ENCODE measurements at places on chromosomes 13 and 19. TPM values are rescaled to one million over a fixed set of nuclear protein-coding genes. Genes with fewer than 3 reads are reported as not detected.

Gene CYP4F8
- not detected for total RNA-seq

DNA sequence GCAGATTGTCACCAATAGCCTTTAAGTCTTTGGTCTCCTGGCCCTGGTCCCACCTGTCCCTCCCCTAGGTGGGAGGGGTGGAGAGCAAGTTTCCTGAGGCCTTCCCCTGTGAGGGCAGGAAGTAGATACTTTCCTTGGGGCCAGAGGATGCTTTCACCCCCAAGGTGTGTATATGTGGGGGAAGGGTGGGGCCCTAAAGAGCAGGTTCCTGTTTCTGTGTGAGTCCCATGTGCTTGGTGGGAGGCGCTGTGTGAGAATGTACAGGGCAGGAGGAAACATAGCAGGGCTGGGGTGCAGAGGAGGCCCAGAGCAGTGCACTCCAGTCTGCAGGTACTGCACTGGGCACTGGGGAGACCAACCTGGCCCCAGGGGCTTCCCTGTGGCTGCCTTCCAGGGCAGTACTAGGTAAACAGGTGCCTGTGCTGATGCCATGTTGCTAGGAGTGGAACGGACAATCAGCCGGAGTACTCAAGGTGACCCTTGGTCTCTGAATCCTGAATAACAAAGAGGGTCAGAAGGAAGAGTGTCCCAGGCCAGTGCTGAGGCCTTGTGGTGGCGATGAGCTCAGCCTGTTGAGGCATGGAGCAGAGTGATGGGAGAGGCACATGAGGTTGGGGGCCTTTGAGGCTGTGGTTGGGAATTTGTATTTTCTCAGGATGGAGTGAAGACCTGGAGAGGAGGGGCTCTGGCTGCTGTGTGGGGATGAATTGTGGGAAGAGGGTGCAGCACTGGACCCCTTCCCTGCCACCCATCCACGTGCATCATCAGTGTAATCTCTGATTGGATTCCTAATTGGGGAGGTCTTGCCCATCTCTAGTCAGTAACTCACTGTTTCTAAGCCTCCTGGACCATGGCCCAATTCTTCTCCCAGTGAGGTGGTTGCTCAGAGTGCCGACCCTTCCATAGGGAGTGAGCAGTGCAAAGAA is 5.1 kb downstream of the EGLN2 start:
- no peak for DNase-seq

Gene MEIS3
- 83.4 TPM for total RNA-seq

Gene PSPC1
- total RNA-seq: 35.1 TPM

Gene C19orf18
- 1.7 TPM for total RNA-seq

DNA sequence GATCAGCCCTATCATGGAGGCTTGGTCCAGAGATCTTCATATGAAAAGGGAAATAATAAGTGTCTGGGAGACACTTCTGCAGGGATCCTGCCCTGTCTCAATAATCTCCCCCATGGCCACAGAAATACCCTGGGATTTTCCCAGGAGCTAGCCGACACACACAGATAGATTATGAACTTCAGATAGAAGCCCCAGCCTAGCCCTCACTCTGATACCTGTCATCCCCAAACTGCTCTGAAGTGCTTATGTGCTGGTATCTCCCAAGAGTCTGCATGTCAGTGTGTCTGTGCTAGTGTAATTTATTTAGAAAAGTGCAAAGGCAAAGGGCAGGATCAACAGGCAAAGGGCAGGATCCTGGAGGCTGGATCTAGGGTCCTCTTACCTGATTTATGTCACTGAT is 38.7 kb upstream of the ZNF766 start:
- DNase-seq: no peak

DNA sequence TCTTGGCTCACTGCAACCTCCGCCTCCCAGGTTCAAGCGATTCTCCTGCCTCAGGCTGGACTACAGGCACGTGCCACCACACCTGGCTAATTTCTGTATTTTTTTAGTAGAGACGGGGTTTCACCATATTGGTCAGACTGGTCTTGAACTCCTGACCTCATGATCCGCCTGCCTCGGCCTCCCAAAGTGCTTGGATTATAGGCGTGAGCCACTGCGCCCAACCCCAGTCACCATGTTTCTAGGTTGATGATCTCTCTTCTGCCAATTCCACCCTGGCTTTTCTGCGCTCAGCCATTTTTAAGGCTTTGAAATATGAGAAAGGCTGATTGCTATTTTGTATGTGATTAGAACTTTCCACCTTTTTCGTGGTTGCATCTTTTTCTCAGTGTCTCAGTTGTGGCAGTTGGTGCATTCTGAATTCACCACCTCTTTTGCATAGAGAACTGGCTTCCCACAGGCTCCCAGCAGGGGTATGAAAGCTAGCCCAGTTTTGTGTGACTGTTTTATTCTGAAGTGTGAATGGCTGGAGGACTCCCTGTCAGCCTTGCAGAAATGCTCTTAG is 15.5 kb downstream of the CEACAM1 start:
- DNase-seq: no peak

- no peak for DNase-seq
These were observed 63.7 kb upstream of the TMTC4 start for GRCh38 chr13:100738176-100738855.

DNA sequence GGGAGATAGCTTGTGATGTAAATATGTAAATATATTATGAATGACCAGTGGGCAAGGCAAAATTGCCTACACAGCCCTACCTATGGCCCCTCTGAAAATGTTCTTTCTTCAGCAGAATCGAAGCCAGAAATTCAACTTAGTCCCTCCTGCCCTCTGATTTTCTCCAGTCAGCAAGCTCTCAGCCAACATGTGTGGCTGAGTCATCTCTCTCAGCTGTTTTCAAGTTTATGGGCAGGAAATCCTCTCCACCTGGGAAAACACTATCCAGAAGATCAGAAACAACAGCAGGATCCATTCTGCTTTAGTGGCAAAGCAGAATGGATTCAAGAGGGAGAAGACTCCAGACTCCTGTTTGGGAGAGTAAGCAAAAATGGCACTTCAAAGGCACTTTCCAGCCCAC is 8.9 kb upstream of the ZNF527 start:
- DNase-seq: no peak

GRCh38 chr19:7988307-7988706 is 17.1 kb downstream of the ELAVL1 start:
- no peak for DNase-seq

GRCh38 chr19:47210689-47211316 is 20.2 kb downstream of the BBC3 start:
- DNase-seq: no peak

DNA sequence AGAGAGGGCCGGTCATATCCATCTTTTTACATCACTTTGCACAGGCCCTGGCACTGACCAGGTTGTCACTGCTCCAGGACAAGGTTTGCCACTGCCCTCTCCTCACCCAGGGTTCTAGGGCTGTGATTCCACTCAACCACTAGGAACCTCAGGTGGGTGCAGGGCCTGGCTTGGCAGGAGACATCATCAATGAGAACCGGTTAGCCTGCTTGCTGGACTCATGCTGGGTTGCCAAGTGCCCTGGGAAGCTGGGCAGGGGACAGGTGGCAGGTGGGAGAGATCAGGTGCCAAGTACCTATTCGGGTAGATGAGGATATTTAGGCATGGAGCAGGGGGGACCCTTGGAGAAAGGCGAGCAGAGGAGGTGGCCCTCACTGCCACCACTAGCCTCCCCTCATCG is 4.2 kb upstream of the CERS4 start:
- no peak for DNase-seq

DNA sequence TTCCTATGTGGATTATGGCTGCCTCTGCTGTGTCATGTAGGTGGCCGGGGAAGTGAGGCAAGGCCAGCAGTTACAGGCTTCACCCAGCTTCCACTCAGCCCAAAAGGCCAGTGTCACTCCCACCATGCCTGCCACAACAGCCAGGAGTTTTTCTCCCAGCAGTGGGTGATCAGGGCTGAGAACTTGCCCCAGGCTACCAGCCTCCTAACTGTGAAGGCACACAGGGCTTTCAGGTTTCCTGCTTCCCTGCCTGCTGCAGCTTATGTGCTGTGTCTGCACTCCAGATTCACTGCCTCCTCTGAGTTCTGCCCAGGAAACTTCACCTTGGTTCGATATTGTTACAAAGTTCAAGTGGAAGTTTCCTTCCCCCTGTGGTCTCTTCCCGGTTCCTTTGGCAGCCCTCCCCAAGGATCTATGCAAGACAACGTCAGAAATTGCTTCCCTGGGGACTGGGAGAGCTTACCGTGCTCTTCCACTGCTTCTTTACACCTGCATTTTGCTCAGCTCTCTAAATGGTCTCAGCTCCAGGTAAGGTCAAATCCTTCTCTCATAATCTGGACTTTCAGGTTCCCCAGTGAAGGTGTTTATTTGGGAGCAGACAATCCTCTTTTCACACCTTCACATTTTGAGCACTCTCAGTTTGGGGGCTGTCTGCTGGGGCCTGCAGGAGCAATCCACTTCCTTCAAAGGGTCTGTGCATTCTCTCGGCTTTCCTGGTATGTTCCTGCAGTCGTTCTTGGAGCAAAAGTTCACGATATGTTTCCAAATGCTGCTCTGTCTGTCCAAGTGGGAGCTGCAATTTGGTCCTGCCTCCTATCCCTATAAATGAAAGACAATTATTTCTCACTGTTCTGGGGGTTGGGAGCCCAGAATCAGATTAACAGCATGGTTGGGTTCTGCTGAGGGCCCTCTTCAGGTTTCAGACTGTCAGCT is 1730.1 kb upstream of the PRR20A start:
- no peak for DNase-seq

DNA sequence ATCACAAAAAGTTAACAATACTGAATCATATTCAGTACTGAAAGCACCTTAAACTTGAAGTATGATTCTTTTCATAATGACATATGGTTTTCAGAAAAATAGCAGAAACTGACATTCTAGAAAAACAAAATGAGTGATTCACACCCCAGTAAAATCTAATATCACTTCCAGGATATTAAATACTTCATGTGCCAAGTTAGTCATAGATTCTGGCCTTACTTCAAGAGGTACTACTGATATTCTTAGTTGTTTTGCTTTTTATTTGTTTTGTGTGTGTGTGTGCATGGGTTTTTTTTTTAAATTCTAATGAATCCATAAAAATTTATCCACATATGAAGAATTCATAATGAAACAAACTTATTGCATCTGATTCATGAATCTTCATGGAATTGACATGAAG is 207.9 kb upstream of the UFM1 start:
- DNase-seq: no peak

DNA sequence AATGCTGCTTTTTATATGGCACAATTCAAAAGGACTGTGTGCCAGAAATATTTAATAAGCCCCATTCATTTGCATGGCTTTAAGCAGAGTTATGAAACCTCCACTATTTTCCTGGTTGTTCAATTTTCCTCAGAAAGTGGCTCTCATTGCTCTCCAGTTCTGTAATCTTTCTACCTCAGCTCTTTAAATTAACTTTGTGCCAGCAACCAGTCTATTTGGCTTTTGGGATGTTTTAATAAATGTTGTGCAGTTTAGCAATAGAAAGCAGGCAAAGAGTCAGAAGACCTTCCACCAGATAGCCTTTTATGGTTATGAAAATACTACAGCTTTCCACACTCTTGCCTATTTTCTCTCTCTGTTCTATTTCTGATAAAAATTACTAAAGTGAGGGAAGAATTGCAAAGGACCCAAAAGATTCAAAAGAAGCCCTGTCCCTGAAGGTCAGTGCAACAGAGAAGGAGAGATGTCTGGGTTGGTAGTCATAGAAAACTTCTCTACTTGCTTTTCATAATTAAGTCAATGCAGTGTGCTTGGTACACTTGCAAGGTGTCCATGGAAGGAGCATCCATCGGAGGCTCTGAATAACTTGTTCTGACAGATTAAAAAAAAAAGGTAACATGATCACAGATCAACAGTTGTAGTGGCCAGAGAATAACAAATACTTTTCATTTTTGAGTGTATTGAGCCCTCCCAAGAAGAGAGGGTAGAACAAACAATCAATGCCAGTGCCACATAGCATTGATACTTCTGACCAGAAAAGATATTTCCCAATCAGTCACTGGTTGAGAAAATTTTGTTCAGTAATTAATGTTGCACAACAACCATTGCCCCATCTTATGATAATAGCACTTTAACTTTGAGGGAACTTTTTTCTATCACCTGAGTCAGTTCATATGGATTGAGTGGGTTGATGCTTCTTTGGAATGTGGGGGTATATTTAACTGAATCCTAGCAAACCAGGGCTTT is 48.4 kb upstream of the SPRY2 start:
- no peak for DNase-seq

Gene TJP3
- not detected for total RNA-seq

DNA sequence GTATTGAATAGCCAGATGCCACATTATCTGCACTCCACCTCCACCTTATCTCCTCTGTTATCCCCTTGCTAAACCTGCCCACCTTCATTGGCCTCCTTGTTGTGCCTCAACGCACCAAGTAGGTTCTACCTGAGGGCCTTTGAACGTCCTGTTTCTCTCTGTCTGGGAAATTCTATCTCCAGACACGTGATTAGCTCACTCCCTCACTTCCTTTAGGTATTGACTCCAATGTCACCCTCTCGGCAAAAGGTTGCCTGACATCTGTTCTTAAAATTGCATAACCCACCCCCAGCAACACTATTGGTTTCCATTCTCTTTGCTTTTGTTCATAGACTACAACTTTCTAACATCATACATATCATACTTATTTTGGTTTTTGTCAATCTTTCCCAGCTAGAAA is 56.5 kb upstream of the MEDAG start:
- DNase-seq: no peak
